Breast epithelium (tissue), 4 donors: ENCODE measurements at places on chromosomes 3 and 15. TPM values are rescaled to one million over a fixed set of nuclear protein-coding genes. Genes with fewer than 3 reads are reported as not detected.

The CD200 gene
- 4.8 TPM for total RNA-seq

The ZNF717 gene
- 15.1 TPM for total RNA-seq

The SLC15A2 gene
- total RNA-seq, result 2.2 TPM

The NRROS gene
- 3.2 TPM for total RNA-seq

The MFAP1 gene
- 14.4 TPM for total RNA-seq

The ZNF501 gene
- 4.9 TPM for total RNA-seq

The HTR3E gene
- not detected for total RNA-seq

The MYL3 gene
- 8.5 TPM for total RNA-seq

The ATP13A4 gene
- 6.2 TPM for total RNA-seq

The GOLGA6L7 gene
- total RNA-seq, result not detected

The ZCWPW2 gene
- 1.1 TPM for total RNA-seq

The LNP1 gene
- total RNA-seq, result 2.7 TPM

The LSAMP gene
- 3.8 TPM for total RNA-seq

The LDHAL6B gene
- total RNA-seq, result not detected

The PLA2G4F gene
- under 0.01 TPM for total RNA-seq

The KNG1 gene
- not detected for total RNA-seq

The MORC1 gene
- not detected for total RNA-seq

The DZIP1L gene
- 24.5 TPM for total RNA-seq

The RAD51 gene
- not detected for total RNA-seq

The CPLX3 gene
- not detected for total RNA-seq

The GOLGA8O gene
- not detected for total RNA-seq

The CHCHD6 gene
- total RNA-seq, result 19.3 TPM

The CCK gene
- total RNA-seq, result not detected

The CORO2B gene
- total RNA-seq, result 3.5 TPM

The TEX55 gene
- total RNA-seq, result not detected

The TTC21A gene
- total RNA-seq, result 16.1 TPM
